ENCODE measurements at places on chromosomes 13 and 19. TPM values are rescaled to one million over a fixed set of nuclear protein-coding genes. Genes with fewer than 3 reads are reported as not detected.

GRCh38 chr19:18517606-18518005 is 4.3 kb downstream of the ELL start:
- DNase-seq = no peak

- no peak for DNase-seq
Measured at GRCh38 chr13:93726173-93726957, 499.8 kb downstream of the GPC6 start.

- DNase-seq = no peak
Measured at GRCh38 chr19:23436944-23437343, 41.7 kb upstream of the ZNF91 start.

DNA sequence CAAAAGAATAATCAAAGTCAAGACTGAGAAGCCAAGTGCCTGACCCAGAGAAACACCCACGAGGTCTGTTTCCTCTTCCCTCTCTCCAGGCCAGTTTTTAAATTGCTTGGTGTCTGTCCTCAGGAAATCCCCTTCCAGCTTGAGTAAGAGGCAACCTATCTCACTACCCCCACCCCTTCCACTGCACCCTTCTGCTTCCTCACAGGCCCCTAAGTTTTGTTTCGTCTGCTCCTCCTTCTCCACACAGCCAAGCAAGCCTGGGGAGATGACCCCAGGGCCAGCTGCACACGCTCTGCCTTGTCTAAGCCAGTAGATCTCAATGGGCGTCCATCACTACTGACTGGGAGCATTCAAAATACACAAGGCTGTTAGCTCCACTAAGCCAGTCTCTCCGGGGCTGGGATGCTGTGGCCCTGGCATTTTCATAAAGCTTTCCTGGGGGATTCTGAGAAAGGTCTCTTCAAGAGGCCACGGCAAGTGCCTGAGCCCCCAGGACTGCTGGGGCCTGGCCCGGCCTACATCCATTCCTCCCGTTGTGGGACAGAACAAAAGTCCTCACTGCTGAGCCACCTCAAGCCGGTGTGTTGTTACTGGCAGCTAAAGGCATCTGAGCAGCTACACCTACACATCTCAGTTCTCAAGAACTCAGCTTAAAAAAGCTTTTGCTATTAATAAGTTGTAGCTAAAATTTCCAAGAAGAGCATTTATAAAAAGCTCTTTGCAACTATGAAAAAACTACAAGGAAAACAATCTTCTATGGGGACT is 14.9 kb upstream of the IL4I1 start:
- DNase-seq = no peak

- DNase-seq = no peak
Measured at GRCh38 chr13:76904507-76904906, 18.3 kb upstream of the KCTD12 start.

GRCh38 chr13:48783181-48783630 is 129.5 kb downstream of the CYSLTR2 start:
- DNase-seq = no peak

DNA sequence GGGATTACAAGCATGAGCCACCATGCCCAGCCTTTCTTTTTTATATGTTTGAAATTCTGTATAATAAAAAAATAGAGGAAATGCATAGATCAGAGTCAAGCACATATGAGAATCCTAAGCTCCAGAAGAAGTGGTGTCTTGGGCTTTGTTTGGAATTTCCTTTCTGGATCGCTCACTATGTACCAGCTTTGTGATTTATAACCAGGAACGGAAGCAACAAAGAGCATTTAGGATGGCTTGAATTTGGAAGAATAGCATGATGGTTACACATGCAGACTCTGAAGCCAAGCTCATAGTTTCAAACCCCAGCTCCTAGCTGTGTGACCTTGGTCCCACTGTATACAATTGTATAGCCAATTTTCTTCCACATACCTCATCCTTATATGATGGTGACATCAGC is 28.0 kb upstream of the SLC15A1 start:
- no peak for DNase-seq

DNA sequence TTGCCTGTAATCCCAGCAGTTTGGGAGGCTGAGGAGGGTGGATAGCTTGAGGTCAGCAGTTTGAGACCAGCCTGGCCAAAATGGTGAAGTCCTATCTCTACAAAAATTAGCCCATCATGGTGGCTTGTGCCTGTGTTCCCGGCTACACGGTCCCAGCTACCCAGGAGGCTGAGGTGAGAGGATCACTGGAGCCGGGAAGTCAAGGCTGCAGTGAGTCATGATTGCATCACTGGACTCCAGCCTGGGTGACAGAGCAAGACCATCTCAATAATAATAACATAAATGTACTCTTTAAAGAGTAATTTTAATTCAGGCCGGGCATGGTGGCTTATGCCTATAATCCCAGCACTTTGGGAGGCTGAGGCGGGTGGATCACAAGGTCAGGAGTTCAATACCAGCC is 38.7 kb downstream of the SKA3 start:
- DNase-seq = no peak

GRCh38 chr13:49367640-49368422 is 76.0 kb downstream of the CAB39L start:
- DNase-seq = peak; percentile 44

GRCh38 chr19:1125601-1126467 is 22.0 kb downstream of the GPX4 start:
- DNase-seq = no peak

DNA sequence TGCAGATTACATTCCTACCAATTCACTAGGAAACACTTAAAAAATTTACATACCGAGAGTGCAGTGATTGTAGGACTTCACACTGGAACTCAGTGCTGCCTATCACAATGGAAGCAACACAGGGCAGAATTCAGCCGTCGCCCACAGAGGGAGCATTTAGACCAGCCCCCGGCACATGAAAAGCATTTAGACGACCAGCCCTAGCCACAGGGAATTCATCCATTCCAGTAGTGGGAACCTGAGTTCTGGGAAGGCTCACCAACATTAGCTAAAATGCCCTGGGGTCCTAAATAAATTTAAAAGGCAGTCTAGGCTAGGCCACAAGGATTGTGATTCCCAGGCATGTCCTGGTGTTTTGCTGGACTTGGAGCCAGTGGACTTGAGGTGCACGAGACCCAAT is 155.2 kb downstream of the LIG4 start:
- DNase-seq = no peak

DNA sequence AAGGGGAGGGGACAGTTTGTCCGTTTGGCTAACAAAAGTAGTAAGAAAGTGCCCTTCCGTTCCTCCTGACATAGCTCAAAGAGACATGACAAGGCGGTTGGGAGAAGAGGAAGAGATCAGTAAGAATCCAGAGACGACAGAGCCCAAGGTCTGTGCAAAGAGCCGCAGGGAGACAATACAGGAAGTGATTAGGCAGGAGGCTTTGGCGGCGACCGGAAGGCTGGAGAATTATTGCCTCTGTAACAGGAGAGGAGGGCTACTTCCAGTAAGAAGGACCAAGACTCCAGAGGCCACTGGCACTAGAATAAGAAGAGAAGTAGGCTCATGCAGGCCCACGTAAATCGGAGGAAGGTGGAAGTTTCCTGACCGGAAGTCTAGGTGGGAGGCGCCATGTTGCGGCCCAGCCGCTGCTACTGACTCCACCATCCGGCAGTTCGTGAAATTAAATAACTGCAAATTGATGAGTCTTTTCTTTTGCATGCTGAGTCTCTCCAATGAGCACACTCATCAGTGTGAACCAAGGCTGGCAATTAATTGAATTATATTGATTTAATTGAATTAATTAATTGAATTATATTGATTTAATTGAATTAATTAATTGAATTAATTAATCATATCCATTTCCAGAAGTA is 9.9 kb downstream of the RFX2 start:
- DNase-seq = no peak

DNA sequence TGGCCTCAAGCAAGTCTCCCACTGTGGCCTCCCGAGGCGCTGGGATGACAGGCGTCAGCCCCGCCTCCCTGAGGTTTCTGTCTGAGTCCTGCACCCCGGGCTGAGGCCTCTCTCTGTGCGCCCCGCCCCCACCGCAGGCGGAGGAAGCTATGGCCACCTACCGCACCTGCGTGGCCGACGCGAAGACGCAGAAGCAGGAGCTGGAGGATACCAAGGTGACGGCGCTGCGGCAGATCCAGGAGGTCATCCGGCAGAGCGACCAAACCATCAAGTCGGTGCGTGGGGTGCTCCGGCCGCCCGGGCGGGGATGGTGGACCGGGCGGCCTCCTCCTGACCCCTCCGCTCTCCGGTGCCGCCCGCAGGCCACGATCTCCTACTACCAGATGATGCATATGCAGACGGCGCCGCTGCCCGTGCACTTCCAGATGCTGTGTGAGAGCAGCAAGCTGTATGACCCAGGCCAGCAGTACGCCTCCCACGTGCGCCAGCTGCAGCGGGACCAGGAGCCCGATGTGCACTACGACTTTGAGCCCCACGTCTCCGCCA is 12.7 kb downstream of the ARHGAP45 start:
- no peak for DNase-seq

DNA sequence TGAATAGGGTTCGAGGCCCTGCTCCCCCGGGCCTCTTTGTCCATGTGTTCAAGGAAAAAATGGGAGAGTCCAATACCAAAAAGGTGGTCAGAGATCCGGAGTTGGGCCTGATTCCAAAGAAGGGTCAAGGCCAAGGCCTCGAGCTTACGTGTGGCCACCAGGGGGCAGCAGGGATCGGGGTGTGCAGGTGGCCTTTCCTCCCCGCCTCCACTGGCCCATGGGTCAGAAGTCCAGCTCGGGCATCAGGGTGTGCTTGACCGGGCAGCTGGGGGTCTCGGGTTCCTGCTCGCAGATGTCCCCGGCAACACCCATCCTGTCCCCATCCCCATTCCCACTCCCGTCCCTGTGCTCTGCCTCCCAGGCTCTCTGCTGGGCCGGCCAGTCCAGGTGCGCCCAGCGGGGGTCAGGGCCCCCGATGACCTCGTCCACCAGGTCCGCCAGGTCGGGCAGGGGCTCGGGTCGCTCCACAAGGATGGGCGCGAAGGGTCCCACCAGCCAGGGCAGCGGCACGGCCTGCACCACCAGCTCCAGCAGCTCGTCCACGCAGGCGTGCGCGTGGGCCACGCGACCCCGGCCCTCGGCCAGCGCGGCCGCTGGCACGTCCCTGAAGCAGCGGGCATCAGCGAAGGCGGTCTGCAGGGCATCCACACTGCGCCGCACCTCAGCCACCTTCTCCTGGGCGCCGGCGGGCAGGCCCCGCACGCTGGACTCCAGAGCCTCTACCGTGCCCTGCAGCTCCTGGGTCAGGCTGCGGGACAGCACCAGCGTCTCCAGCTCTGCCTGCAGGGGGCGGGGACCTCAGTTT is 5.2 kb upstream of the PLIN4 start:
- DNase-seq = peak; percentile 26

DNA sequence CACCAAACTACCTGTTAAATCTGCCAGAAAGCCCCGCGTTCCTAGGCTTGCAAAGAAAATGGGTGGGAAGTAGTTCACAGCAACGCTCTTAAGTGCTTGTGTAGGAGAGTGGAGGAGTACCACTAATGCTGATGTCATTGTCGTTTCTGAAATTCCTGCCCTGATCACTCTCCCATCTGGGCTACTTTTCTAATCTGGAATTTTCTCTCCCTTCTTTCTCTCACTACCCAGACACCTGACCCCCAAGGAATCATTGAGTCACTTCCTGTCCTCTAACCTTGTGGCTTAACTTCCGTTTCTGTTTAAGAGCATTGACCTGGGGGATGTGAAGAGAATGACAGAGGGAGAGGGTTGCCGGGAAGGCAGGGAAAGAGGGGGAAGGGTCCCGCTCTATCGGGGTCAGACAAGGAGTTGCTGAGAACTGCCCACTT is 98.7 kb downstream of the STARD13 start:
- no peak for DNase-seq

- no peak for DNase-seq
Measured at GRCh38 chr19:51681286-51681941, 11.7 kb upstream of the SPACA6 start.

DNA sequence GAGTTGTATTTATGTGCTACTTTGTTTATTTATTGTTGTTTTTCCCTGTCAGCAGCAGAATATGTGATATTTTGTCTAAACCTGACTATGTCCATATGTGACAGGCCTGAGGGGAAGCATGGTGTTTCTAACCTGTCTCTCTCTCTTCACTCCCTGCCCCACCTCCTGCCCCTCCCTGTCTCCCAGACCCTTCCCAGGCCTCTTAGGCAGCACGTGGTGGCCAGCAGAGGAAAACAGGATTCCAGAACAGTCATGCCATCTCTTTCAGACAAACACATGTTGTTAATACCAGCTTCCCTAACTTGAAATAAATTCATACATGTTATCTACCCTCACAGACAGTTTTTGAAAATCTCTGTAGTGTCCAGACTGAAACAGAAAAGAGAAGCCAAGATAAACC is 31.0 kb upstream of the ATP11A start:
- DNase-seq = no peak

DNA sequence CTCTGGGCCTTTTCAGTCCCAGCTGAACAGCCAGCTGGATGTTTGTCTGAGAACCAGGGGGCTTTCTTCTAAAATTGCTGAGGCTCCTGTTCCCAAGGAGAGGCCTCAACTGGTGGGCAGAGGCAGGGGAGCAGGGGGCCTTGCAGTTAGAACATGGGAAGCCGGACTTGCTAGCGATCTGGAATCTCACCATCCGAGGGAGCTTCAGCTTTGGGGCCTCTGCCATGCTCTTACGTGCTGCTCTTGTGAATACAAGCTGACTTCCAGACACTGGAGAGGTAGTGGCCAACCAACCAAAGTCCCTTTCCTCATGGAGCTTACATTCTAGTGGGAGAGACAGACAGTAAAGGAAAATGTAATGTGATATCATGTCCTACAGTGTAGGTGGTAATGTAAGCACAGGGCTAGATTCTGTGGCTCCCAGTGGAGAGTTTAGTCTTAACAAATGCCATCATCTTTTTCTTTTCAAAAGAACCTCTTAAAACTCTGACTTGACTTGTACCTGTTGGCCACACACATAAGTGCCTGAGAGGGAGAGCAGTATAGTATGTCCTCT is 22.2 kb downstream of the SHISA2 start:
- DNase-seq = no peak

DNA sequence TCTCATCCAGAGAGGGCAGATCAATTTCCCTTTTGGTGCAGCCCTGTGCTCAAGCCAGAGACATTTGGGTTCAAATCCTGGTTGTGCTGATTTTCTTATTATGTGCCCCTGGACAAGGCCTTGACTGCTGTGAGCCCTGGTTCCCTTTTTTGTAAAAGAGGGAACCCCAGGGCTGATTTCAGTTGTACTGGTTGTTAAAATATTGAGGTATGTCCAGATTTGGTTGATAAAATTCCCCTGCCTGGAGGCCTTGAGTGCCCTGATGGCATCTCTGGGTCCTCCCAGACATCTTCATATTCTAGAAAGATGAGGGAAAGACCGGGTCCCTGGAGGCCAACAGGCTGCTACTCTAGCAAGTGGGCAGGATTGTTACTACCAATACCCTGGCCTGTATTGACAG is 14.4 kb upstream of the PLAUR start:
- DNase-seq = no peak

GRCh38 chr13:97414392-97414791 is 19.6 kb upstream of the RAP2A start:
- no peak for DNase-seq

- no peak for DNase-seq
Measured at GRCh38 chr19:47390533-47391488, 28.5 kb downstream of the MEIS3 start.

GRCh38 chr13:112802802-112803195 is 113.0 kb downstream of the ATP11A start:
- DNase-seq = no peak

- no peak for DNase-seq
Measured at GRCh38 chr13:24287748-24288287, 21.6 kb upstream of the C1QTNF9 start.

PNKP gene
- total RNA-seq = 111 TPM

ZNF726 gene
- 8.4 TPM for total RNA-seq

ZNF497 gene
- total RNA-seq = 4.7 TPM

CFAP97D2 gene
- not detected for total RNA-seq

FBXW9 gene
- 41.6 TPM for total RNA-seq

SMIM17 gene
- total RNA-seq = not detected

ADGRE2 gene
- total RNA-seq = not detected

C19orf85 gene
- total RNA-seq = not detected

SIPA1L3 gene
- 8.1 TPM for total RNA-seq

All from G401 (cell line).